Uterus (tissue), 4 donors: ENCODE measurements at places on chromosomes 7 and 10. TPM values are rescaled to one million over a fixed set of nuclear protein-coding genes. Genes with fewer than 3 reads are reported as not detected.

The GNAT3 gene
- not detected for total RNA-seq

The ASZ1 gene
- total RNA-seq: not detected

The SLC18A2 gene
- total RNA-seq: 0.29 TPM

The DAGLB gene
- 16.7 TPM for total RNA-seq

The PHYHIPL gene
- not detected for total RNA-seq

The GNGT1 gene
- not detected for total RNA-seq

The CCDC3 gene
- total RNA-seq: 7.9 TPM

DNA sequence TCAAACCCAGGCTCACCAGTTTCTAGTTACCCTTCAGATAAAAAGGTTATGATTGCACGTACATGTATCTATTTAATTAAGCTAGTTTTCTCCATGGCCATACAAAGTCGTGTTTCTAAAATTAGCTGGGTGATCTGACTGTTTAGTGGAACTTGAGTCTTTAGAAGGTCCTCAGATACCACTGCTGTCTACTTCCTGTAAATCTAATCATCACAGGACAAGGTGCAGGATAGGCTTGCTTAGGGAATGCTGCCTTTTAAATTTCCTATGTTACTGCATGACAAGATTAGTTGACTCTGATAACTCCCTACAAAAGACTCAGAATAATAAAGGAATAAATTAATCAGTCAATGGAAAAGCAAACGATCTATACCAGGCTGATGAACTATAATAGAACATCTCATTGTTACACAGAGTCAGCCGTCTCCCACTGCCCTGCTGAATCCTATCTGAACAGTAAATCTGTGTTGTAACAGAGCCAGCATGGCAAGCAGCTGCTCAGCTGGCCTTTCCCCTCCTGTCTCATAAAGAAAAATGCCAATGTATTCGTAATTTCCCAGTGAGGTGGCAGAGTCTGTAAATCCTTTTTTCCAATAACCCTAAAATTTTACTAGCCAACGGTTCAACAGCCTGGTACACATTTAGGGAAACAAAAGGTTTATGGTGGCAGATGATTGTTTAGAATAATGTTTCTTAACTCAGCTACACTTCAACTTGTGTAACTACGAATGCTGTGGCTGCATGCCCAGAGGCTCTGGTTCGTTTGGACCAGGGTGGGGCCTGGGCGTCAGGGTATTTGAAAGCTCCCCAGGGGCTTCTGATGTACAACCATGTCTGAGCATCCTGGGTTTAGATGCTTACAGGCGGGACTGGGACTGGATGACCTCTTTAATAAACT is 318.0 kb downstream of the PAXIP1 start:
- no peak for DNase-seq

DNA sequence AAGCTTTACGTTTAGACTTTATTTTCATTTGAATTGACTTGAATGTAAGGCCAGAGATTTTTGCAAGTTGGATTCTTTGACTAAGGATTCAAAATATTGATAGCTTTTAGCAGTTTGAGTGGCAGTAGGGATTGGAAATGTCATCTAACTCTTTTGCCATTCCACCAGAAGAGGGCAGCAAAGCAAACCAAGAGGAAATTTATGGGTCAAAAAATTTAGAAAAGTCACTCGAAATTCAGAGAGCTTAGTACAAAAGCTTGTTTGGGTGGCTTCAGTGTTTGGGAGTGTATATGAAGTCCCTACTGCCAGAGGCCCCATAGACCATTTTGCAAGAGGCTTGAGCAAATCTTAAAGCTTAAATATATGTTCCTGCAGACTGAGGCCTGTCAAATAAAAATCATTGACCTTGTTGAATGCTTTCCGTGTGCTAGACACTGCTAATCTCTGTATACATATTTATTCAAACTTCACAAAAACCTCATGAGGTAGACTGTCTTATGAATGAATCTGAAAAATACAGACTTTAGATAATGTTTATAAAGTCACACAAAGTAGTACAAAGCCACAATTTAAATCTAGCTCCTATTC is 44.6 kb upstream of the RSBN1L start:
- no peak for DNase-seq

GRCh38 chr10:113234481-113234880 is 284.4 kb downstream of the TCF7L2 start:
- DNase-seq: no peak

DNA sequence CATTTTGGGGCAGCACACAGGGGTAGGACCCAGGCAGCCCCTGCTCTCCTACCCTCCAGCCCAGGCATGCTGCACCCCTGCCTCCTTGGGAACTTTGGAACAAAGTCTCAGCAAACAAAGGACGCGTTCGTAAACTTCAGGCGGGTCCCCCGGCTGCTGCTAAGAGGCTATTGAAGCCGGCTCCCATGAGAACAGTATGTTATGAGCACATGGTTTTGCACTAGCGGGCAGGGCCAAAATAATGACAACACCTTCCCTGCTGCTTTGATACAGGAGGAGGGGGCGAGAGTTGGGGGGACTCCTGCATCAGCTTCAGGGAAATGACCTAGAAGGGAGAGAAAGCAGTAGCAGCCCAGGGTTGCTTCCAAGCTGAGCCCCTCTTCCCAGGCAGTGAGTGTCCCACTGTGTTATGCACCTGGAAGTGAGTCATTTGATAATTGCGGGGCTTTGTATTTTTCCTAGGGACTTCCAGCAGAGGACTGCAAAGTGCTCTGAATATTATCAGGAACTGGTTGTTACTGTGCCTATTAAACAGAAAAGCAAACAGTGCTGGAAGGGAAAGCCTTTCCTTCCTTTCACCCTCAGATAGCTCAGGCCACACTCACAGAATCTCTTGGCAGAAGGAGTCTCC is 6.9 kb downstream of the ITPRIP start:
- DNase-seq: no peak

DNA sequence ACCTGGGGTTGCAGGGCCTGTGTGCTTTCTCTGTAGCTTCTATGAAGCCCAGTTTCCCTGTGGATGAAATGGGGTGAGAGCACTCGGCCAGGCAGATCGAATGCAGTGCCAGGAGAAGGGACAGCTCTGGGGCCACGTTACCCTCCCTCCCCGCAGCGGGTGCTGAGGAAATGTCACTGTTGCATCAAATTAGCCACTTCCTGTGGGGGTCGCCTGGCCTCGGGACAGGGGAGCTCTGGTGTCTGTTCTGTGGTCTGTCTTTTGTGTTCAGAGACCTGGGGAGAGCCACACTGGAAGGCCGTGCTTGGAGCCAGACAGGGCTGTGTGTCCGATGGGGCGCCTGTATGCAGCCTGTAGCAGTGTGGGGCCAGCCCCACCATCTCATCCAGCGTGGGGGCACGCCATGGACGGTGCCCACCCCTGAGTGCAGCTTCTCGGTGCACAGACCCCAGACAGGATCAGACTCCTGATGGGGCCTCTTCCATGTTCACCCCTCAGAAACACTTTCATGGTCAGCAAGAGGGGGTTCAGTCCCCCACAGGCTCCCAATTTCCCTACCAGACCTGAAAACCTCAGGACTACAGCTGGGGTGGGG is 13.6 kb downstream of the TTYH3 start:
- DNase-seq: no peak

GRCh38 chr7:130901209-130901783 is 167.3 kb upstream of the KLF14 start:
- DNase-seq: peak; percentile 81

DNA sequence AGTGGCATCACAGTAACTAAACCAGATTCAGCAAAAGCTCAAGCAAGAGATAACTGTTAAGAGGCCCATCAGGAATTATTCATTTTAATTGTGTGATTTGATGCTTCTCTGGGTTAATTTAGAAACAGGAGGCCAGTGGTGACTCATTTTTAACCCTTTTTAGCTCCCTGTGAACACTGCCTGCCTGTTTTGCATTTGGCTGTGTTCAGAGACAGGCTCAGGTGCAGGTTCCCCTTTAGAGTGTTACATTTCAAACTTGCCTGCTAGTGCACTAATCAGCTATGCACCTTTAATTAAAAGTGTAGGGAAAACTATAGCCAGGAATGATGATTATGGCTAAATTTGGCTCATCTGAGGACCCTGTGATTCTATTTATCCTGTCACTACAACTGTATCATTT is 6.5 kb downstream of the STAMBPL1 start:
- no peak for DNase-seq

- no peak for DNase-seq
Measured at GRCh38 chr10:91742229-91742628, 56.0 kb upstream of the TNKS2 start.

- DNase-seq: no peak
Measured at GRCh38 chr10:131963350-131963749, 18.4 kb downstream of the BNIP3 start.

GRCh38 chr7:149763563-149764240 is 9.7 kb downstream of the ZNF467 start:
- no peak for DNase-seq

- DNase-seq: no peak
Measured at GRCh38 chr10:126017961-126018560, 121.7 kb downstream of the FANK1 start.

GRCh38 chr10:10785627-10786026 is 232.0 kb upstream of the CELF2 start:
- no peak for DNase-seq

- DNase-seq: no peak
Measured at GRCh38 chr7:7673240-7673550, 32.6 kb downstream of the UMAD1 start.

DNA sequence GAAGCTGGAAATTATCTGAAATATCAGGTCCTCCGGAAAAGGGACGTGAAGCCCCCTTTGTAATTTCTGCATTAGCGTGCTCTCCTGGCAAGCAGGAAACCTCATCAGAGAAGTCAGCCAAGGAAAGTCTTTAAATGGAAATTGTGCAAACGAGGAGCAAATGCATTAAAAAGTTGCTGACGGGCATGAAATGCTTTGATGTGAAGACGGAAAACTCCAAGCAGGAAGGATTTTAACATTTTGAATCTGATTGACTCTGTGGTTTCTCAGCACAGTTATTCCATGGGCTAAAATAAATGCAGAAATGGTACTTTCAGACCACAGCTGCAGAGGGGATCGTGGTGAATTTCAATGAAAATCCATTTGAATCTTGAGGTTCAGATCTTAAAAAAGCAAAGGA is 167.8 kb downstream of the AHR start:
- no peak for DNase-seq

DNA sequence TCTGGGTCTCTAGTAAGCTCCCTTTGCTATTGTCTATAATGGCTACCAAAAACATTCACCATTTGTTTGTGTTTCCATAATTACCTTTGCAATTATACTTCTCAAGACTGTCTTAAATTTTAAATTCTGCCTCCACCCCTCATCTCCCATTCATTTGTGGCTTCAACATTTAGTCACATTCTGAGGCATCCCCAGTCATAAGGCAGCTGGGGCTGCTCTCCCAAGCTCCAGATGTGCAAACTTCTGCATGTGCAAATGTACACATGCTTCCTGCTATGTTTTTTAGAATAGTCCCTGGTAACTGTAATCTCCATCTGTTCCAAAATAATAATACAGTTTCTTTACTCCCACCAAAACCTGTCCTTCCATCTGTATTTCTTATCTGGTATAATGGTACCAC is 97.3 kb downstream of the CDK6 start:
- no peak for DNase-seq

DNA sequence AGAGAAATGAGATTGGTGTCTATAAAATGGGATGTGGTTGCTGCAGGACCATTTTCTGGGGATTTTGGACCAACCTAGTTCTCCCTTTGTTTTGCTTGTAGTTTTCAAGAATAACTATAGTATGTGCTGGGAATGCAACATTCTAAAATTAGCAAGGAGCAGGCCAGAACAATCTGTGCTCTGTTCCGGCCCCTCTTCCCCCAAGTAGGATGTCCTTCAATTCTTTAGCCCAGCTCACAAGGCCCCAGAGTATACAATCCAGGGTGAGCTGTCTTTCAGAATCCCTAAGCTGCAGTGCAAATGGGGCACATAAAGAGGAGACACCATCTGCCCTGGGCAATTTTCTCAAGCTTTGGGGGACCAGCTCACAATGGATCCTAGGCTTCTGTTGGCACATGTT is 809.1 kb downstream of the TNS3 start:
- DNase-seq: no peak

- no peak for DNase-seq
Measured at GRCh38 chr10:18044976-18045720, 93.4 kb downstream of the SLC39A12 start.

DNA sequence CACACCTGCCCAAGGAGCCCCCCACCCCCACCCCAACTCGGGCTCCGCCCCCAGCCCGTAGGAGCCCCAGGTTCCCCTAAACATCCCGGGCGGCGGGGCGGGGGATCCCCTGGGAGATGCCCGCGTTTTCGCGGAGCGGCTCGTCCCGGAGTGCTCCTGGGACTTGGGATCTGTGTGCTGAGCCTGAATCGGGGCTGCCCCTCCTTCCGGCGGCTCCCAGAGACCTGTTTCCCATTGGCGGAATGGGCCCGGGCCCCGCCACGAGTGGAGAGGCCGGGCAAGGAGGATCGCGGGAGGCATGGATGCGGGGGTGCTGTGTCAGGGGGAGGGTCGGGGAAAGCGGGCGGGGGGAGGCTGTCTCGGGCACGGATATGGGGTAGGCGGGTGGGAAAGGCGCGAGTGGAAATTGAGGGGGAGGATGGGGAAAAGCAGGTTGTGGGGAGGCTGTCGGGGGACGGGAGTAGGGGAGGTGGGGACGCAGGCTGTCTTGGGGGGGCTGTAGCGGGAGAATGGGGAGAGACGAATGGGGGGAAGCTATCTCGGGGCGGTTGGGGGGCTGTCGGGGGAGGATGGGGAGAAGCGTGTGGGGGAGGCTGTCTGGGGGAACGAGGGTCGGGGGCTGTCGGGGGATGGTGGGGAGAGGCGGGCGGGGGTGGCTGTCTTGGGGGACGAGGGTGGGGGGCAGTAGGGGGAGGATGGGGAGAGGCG is 572 bp upstream of the BHLHA15 start:
- peak; percentile 12 for DNase-seq

DNA sequence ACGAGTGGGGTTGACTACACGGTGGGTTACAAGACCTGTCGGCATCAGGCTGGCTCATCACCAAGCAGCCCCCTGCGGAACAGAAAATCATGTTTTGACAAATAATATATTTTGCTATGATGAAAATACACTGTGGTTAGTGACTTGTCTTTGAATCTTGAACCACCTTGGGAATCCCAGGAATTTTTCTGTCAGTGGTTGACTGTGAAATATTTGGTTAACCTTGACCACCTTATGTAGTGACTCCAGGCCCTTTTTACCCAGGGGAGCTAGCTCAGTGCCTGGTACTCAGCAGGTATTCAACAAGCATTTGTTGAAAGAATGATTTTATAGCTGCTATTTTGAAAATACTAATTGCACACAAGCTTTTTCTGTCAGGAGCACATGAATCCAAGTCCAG is 406.0 kb downstream of the PHF14 start:
- DNase-seq: no peak

GRCh38 chr10:95229724-95230627 is 35.9 kb downstream of the ACSM6 start:
- DNase-seq: no peak

GRCh38 chr10:56370217-56371113 is 9.4 kb upstream of the ZWINT start:
- no peak for DNase-seq
